Hypothalamus (tissue), 51 donors: ENCODE measurements at places on chromosomes 6 and 20.

- DNase-seq, result no peak
These were observed 331.5 kb upstream of the MAP3K7 start for GRCh38 chr6:90918361-90918760.

DNA sequence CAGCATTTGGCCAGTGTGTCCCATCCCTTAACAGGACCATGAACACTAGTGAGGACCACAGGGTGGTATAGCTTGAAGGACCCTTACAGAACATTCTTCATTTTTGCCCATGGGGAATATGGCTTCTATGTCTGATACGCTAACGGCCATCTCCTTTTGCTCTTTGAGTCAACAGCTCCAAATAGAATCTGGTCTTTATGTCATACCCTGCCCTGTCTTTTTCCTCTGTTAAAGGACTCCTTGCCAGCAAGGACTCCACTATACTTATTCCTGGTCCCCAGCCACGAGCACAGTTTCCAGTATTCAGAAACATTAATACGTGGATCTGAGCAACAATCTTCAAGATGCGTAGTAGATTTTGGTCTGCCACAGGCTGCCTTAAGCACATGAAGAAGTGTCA lies 22.5 kb downstream of the SERPINB1 start:
- no peak for DNase-seq

DNA sequence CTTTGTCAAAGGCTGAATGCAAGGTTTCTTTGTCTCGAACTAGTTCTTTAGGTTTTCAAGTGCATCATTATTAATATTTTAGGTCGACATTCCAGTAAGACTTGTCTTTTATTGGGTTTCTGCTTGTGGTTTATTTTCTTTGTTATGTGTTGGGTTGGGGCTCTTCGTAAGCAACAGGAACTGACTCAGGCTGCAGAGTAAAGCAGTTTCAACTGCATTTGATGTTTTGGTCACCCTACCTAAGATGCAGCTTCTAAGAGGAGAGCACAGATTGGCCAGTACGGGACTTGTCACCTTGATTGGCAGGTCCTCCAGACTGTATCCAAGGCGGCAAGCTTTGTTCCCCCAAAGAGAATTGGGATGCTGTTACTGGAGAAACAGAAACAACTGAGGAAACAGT lies 149.5 kb upstream of the SULF2 start:
- no peak for DNase-seq

DNA sequence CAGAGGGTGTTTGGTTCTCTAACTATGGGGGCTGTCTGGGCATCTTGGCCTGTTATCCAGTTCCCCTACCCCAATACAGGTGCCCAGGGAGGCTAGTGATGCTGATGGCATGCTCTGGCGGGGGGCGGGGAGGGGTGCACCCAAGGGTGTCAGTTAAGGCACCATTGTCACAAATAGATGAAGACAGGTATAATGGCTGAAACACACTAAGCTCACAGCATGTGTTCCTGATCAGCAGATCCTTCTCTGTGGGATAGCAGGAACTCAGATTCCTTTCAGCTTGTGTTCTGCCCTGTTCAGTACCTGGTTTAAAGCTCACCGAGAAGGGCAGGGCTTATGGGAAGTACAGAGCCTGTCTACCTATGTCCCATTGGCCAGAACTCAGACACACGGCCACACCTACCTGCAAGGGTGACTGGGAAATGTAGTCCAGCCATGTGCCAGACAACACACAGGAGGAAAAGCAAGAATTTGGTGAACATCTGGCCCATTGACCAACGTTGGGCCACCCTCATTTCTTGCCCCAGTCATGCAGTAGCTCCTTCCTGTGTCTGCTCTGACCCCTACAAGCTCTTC lies 3.4 kb upstream of the RSPO4 start:
- no peak for DNase-seq

DNA sequence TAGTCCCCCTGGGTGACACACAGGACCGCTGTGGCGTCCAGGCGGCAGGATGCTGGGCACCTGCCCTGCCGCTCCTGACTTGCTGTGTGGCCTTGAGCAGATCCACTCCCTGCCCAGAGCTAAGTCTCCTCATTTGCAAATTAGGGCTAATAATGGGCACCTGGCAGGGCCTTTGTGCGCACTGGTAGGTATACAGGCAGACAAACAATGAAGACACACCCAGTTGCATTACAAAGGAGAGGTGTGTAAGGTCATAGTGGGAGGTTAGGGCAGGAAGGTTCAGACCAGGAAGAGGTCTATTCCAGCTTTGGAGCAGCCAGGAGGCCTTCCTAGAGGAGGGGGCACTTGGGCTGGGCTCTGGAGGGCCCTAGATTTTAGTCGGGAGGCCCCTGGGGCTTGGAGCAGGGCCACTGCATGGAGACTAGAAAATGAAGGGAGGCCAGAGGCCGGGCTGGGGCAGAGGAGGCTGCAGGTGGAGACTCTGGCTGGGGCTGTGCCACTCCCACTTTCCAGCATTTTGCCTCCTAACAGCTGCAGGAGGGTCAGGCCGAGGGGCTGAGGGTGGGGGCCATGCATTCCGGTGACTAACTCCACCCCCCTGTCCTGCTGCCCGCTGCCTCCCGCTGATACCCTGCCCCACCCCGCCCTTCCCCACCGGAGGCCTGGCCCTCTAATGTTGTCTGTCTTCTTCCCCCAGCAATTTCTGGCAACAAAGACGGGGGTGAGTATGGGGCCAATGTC lies 28.5 kb downstream of the MYH7B start:
- no peak for DNase-seq

GRCh38 chr20:6692566-6693173 lies 74.8 kb upstream of the BMP2 start:
- DNase-seq, result no peak

DNA sequence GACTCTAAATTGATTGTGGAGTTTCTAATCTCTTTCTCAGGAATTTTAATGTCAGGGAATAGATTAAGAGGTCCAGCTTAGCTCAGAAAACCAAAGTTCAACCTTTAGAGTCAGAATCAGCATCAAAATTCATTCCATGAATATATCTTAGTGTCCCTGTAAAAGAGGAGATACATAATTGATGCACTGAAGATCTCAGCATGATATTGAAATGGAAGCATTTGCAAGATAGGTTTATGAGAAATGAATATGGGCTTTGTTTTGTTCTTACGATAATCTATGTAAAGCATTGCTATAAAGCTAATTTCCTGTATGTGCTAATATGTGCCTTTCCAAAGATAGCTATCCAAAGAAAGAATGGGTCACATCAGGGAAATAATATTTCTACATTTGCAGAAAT lies 404.5 kb upstream of the HSF2 start:
- DNase-seq, result no peak

- DNase-seq, result no peak
These were observed 110.8 kb downstream of the RFPL4B start for GRCh38 chr6:112457886-112458285.

GRCh38 chr6:45927421-45928320 lies 88.0 kb downstream of the CLIC5 start:
- no peak for DNase-seq

GRCh38 chr6:153125032-153125431 lies 6.0 kb downstream of the RGS17 start:
- no peak for DNase-seq

- no peak for DNase-seq
These were observed 579.7 kb upstream of the ARID1B start for GRCh38 chr6:156197513-156197912.

DNA sequence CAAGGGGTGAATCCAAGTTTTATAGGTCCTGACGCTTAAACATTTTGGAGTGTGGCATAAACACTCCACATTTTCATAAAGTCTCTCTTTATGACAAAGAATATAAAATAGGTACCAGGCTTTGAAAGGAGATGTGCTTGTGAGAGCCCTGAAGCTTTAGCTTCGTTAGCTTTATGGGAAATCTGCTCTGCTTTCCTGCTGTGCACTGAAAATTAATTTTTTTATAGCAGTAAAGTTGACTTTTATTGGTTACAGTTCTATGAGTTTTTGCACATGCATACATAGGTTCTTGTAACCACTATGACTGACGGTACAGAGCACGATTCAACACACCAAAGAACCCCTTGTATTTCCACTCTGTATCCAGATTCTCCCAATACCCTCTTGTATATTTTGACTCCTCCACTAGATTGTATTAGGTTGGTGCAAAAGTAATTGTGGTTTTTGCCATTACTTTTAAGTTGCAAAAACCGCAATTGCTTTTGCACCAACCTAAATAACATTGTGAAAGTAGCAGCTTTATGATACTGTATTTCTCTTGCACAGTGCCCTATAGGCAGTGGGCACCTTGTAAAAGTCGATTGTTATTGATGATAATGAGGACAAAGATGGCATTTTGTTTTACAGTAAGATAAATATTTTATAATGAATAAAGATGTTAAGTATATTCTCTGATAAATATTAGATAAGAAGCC lies 145.2 kb upstream of the AKIRIN2 start:
- no peak for DNase-seq

- DNase-seq, result no peak
These were observed 181.1 kb upstream of the SUPT3H start for GRCh38 chr6:45558858-45559257.

DNA sequence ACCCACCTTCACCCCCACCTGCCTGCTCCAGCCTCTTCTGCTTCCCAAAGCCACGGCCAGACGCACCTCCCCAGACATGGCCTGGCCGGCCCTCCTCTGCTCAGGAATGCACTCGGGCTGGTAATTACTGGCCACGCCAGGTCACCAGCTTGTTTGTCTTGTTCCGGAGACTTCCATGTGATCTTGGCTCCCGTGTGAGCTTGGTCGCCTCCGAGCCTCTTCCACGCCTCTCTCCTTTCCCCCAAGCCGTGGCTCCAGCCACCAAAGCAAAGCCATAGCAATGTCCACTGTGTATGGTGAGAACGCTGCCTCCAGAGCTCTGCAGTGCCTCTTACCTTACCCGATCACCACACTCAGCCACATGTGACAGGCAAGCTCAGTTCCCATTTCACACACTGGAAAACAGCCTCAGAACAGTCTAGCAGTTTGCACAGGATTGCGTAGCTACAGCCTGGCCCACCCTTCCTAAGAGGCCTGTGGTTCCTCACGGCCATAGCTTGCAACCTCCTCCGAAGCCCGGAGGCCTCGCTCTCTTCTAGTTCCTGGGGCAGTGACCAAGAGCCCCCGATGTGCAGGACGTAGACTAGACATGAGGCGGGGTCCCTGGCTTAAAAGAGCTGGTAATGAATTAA lies 48.1 kb upstream of the AFDN start:
- no peak for DNase-seq

DNA sequence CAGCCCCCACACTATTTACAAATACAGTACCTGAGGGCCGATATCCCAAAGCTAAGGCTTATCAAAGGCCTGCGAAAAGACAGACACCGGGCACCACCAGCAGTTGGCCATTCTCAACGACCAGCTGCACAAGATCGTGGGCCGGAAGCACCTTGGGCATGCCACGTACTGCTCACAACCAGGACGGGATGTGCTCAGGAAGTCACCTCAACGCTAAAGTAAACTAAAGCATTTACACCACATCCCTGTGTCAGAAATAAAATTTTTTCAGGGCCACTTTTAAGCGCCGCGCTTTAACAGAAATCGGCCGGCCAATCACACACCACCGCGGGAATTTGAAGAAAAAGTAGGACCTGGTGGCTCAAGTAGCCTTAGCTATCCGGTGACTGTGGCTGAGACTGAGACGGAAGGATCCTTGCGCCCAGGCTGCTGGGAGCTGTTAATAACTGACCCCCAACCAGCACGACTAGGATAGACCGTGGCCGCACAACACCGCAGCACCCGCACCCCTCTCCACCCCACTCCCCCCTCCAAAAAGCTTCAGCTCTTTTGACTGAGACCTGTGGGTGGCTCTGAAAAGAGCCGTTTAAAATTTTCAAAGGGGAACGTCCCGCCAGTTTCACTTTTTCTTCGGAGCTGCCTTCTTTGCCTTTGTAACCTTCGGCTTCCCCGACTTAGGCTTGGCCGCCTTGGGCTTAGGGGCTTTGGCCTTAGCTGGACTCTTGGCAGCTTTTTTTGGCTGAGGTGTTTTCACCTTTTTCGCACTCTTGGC lies 131.2 kb upstream of the BTN3A2 start:
- no peak for DNase-seq

GRCh38 chr6:122619309-122619708 lies 9.1 kb downstream of the PKIB start:
- no peak for DNase-seq

DNA sequence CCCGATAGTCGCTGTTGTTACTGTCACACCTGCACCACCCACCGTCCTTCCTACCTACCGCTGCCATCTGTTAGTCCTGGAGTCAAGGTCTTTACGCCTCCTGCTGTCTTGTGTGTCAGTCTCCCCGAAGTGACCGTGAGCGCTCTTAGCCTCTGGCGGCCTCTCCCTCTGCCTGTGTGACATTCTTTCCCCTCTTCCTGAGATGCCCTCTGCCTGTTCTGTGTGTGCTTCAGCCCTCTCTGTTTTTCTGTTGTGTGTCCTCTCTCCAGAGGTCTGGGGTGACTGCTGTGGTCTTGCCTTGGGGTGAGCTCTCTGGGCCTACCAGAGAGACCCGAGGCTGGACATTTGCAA lies 54.9 kb downstream of the TCP11 start:
- DNase-seq, result no peak

DNA sequence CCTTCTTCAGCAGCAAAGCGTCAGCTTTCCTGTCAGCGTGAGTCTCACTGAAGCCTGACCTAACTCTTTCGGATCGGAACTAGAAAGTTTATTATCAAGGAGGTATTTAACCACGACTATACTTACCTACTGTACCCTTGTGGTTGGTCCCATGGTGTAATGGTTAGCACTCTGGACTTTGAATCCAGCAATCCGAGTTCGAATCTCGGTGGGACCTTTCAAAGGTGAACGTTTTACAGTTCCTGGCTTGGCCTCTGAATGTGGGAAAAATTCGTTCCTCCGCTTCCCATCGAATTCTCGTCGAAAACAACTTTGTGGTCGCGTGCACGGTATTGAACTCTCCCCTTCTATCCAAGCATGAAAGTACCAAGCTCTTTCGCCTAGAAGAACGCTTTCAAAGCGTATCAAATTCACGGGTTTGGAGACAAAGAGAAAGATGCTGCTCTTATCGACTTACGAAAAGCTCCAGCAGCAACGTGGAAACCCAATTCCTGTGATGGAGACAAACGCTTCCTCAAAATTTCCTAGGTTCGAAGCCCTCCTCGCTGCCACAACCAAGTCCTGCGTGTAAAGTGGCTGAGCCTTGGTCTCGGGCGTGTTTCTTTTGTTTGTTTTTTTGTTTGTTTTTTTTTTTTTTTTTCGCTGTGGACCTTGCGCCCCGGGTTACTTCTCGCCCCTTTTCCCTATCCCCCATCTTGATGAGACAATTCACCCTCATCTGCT lies 63.7 kb downstream of the GPX5 start:
- DNase-seq, result no peak

DNA sequence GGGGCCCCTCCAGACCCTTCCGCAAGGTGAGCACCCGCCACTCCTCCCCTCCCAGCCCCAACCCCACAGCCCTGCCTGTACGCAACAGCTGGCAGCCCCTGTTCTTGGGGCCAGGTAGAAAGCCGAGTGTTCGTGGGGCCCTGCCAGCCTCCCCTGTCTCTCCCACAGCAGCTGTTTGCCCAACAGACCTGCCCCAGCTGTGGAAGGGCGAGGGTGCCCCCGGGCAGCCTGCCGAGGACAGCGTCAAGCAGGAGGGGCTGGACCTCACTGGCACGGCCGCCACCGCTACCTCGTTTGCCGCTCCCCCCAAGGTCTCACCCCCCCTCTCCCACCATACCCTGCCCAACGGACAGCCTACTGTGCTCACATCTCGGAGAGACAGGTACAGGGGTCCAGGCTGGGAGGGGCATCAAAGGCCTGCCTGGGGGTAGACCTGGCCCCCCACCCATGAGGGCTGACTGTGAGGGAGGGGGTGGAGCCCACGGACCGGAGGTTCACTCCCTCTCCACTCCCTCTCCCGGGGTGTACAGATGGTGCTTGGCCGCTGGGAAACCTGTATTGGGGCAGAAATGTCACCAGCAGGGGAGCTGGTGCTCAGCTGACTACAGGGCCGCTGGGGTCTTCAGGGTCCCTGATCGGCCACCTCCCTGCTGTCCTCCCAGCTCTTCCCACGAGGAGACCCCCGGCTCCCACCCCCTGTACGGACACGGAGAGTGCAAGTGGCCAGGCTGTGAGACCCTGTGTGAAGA lies 41.1 kb downstream of the FOXP4 start:
- no peak for DNase-seq
